ENCODE measurements at places on chromosomes 4 and X. TPM values are rescaled to one million over a fixed set of nuclear protein-coding genes. Genes with fewer than 3 reads are reported as not detected.

TLR8 gene
- total RNA-seq = 0.85 TPM

UBA6 gene
- 43.7 TPM for total RNA-seq

ADH1B gene
- not detected for total RNA-seq

UGT2B15 gene
- not detected for total RNA-seq

SHISA3 gene
- total RNA-seq = not detected

MSANTD1 gene
- 1.7 TPM for total RNA-seq

SMIM9 gene
- total RNA-seq = not detected

- no peaks in the 10 kb centered on the region for H3K27me3 ChIP-seq
- peak; percentile 71 for DNase-seq
- peak within 1 kb of the TSS; percentile 96 for H3K27ac ChIP-seq
- peaks cover 14% of the 10 kb centered on the region for H3K4me1 ChIP-seq
- peak within 1 kb of the TSS; percentile 92 for H3K4me3 ChIP-seq
- H3K36me3 ChIP-seq = no peaks in the 10 kb centered on the region
These were observed at the start of gene HUWE1 for GRCh38 chrX:53686151-53686885. TSS of gene HUWE1 (minus strand) at chrX:53686719. CDS start at chrX:53654107, 32,612 bp downstream.
